HTR-8/SVneo (cell line): ENCODE measurements at places on chromosomes 7 and 10.

DNA sequence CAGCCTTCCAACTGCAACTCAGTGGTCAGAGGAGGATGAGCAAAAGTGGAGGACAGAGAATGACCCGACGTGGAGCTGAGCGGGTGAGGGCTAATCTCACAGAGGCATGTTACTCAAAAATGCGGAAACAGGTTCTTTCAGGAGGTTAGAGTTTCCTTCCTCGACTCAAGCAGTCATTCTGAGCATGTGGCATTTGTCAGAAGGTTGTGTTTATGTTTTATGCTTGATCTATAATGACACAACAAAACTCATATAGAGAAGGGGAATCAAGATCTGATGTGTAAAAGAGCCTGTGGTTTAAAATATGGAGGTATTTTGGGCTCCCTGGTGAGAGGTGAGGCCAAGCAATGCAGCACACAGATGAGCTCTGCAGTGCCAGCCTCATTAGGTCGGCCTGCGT, 311.4 kb downstream of the ADARB2 start:
- no peak for DNase-seq

DNA sequence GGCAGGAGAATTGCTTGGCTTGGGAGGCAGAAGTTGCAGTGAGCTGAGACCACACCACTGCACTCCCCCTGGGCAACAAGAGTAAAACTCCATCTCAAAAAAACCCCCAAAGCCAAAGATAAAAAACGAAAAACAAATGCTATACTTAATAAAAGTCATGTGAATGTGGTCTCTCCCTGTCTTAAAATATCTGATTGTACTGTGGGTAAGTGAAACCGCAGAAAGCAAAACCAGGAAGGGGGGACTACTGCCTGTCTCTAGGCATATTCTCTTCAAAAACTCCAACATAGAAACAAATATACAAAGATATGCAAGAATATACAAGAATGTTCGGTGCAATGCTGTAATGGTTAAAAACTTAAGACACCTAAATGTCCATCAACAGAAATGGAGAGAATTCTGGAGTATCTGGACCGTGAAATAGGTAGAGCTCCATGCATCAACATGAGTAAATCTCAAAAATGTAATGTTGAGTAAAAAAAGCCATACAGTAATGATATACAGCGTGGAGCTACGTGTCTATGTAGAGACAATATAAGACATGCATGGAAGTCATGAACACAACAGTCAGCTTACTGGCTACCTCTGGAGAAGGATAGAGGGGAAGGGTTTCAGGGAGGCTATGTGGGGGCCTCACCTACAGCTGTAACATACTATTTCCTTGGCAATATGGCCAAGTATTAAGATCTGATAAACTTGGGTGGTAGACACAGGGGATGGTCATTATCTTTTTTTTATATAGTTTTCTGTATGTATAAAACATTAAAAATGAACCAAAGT, 2.1 kb downstream of the ZNF394 start:
- no peak for DNase-seq

- peak; percentile 17 for DNase-seq
Measured at GRCh38 chr7:133139350-133139749, 57.5 kb upstream of the CHCHD3 start.

DNA sequence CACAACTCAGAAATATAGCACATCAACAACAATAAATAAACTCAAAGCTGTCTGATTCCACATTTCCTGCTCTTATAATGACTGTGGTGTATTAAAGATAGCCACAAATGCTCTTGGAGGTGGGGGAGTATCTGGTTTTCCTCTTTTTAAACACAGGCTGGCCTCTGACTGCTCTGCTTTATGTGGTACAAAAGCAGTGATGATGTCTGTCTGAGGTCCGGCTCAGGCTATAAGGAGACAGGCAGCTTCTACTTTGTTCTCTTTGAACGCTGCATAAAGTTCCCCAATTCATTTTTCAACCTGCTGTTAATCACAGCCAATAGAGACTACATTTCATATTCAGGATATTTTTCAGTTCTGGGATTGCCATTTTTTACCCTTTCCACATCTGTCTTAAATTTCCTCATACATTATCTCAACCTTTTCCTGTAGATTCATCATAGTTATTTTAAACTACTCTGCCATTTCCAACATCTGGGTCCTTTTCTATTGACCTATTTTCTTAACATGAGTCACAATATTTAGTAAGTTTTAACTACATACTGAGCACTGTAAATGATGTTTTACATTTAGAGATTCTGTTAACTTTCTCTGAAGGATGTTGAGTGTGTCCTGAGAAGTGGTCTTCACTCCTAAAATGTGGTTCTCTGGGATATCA, 64.9 kb downstream of the CRPPA start:
- DNase-seq: no peak

DNA sequence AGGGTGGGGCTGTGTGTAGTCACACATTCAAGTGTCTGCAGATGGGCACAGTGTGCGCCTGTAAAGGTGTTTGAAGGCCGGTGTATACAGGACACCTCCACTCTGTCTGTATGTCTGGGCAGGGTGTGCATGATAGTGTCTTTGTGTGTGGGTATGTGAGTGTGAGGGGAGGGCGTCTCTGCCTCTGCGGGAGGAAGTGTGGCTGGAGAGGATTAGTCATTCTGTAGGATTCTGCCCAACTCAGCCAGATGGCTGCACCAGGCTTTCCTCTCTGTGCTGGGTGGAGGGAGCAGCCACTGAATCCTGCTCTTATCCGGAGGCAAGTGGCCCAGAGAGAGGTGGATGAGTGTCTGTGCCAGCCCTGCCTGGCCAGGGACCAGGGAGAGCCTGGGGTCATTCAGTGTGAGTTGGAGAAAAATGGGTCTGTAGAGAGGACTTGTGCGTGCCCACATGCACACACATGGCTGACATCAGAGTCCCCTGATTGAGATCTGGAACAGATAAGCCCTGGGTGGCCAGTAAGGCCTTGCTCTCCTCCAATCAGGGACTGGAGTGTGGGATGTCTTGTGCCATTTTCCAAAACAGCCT, 1.7 kb downstream of the SFXN3 start:
- DNase-seq: peak; percentile 78

GRCh38 chr10:14102056-14102455, 228.7 kb downstream of the FRMD4A start:
- no peak for DNase-seq

DNA sequence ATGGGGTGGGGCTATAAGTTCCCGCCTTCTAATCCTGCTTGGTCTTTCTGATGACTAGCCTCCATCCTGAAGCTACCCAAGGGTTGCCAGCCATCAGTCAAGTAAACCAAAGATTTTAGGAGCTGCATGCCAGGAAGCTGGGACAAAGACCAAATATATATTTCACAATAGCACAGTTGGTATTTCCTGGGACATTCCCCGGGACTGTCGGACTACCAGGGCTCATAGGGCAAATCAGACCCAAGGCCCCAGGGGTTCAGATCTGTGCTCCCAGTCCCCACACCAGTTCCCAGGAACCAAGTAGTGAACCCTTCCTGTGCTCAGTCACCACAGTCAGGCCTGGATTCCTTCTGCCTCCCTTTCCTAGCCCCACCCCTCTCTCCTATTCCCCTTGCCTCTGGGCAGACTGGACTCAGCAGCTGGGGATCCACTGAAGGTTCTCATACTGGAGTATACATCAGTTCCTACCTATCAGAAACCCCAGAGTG, 5.7 kb upstream of the CXCL12 start:
- peak; percentile 21 for DNase-seq

- DNase-seq: peak; percentile 15
Measured at GRCh38 chr10:7436490-7437100, 25.8 kb upstream of the SFMBT2 start.

GRCh38 chr10:102413053-102413705, 5.4 kb downstream of the PSD start:
- no peak for DNase-seq

DNA sequence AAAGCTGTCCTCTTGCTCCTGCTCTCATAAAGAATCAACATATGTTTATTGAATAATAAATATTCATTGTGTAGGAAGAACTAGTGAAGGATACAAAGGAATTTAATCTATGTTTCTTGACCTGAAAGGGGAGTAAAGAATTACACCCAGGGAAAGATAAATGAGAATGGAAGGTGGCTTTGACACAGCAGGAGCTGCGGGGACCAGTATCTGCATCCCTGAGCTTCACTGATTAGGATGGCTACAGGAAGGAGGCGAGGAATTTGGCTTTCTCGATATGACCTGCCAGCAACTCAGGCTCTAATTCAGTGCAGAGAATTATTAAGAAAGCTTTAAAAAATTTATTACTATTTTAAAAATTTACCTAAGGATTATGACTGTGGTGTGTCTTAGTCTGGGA, 194.6 kb downstream of the SEC23IP start:
- DNase-seq: no peak

- no peak for DNase-seq
Measured at GRCh38 chr7:151652111-151652510, 132.4 kb upstream of the RHEB start.

GRCh38 chr7:155860840-155861479, 48.7 kb upstream of the SHH start:
- DNase-seq: peak; percentile 37

DNA sequence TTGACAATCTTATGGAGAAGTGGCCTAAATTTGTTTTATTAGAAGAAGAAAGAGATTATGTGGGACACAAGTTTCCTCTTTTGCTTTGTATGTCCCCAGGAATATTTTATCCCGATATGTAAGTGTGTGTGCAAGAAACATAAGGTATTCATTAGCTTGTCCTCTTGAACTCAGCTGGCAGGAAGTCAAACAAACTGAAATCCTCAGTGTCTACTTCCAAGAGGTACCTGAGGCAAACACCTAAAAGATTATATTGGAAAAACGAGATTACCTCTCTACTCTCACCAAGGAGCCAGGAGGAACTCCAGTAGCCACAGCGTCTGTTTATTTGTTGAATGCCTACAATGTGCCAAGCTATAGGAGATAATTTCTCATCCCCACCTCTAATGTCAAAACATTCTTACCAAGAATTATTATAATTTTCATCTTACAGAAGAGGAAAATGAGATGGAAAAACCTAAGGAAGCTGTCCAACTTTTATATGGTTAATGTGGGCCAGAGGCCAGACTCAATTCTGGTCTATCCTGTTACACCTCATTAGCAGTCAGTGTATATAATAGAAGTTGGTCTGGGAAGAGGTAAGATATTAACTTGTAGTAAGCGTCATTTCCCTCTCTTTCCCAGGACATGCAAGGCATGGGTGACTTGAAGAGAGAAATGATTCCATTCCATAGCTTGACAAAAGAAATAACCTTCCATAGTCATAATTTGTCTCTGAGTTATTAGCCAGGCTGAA, 692.7 kb downstream of the MAGI2 start:
- DNase-seq: no peak

DNA sequence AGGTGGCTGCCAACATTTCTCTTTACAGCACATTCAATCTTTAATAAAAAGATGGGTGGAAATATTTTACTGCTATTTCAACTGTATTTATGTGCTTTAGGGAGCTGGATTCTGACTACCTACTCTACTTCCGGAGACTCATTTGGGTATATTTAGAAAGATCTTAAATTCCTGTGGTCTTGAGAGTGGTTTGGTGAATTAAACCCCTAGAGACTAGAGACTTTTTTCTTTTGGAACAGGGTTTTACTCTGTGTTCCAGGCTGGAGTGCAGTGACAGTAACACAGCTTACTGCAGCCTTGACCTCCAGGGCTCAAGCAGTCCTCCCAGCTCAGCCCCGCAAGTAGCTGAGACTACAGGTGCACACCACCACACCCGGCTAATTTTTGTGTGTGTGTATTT, 79.0 kb upstream of the HABP2 start:
- DNase-seq: no peak

- DNase-seq: no peak
Measured at GRCh38 chr7:18243731-18244130, 216.1 kb upstream of the PRPS1L1 start.

GRCh38 chr10:119728172-119728800, 2.4 kb downstream of the INPP5F start:
- no peak for DNase-seq

DNA sequence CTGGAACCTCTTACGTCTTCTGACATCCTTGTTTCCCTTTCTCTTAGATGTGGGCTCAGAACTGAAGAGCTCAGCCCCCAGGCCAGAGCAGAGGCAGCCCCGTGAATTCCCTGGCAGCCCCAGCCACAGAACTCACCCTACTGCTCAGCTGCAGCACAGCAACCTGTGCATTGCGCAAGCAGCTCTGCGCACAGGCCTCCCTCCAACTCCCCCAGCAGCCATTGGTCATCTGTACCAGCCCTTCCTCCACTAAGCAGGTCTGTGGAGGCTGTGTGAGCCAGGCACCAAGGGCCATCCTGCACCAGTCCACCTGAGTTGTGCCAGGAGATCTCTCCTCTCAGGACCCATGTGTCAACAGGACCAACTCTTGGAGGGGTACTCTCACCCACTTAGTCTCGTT, 54.5 kb downstream of the ZNF33B start:
- no peak for DNase-seq

GRCh38 chr10:130040817-130041330, 69.8 kb downstream of the C10orf143 start:
- no peak for DNase-seq

GRCh38 chr10:132392184-132392800, 4.7 kb upstream of the PWWP2B start:
- no peak for DNase-seq

DNA sequence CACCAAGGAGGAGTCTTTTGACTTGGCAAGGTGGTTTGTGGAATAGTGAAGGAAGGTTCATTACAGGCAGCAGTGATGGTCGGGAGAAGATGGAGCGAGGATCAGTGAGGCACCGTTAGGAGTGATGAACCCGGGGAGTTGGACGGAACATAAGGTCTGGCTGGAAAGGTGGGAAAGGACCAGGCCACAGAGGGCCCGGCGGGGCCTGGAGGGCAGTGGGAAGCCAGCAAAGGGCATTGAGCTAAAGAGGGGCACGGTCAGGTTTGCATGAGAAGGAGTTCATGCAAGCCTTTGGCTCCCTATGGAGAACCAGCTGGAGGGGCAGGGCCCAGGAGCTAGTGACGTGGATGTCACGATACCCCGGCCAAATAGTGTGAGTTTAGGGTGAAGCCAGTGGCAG, 46.2 kb upstream of the RABGEF1 start:
- no peak for DNase-seq

- DNase-seq: no peak
Measured at GRCh38 chr10:48640326-48640725, 35.5 kb upstream of the ARHGAP22 start.

DNA sequence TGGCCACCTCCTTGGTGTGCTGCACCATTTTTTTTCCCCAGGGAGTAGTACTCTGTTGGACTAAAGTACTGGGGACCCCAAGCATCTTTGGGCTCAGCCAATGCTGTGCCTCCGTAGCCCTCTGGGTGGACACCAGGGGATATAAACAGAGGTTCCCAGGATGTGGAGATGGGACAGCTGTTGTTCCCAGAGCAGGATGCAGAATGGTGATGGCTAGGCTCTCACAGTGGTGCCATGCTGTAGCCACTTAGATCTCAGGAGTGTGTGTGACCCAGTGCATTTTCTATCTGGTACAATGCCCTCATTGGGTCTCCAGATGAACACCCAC, 50.9 kb upstream of the SCIN start:
- DNase-seq: no peak

DNA sequence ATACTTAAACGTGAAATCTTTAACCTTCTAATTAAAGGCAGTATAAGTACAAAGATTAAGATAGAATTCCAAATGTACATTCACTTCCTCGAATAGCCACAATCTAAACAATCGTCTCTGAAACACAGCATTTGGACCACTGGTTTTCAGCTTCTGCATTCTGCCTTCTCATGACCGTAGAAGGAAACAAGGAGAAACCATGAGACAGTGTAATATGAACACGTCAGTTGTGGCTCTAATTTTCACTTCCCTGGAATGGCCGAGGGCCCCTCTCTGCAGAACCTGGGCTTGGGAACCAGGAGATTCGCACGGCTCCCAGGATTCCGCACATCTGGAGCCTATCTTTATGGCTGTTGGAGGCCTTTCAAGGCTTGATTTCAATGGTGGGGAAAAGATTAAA, 189.3 kb downstream of the KLF6 start:
- DNase-seq: no peak

- no peak for DNase-seq
Measured at GRCh38 chr7:150463461-150463860, 13.0 kb downstream of the GIMAP8 start.
